ENCODE measurements at places on chromosomes 4 and X. TPM values are rescaled to one million over a fixed set of nuclear protein-coding genes. Genes with fewer than 3 reads are reported as not detected.

DNA sequence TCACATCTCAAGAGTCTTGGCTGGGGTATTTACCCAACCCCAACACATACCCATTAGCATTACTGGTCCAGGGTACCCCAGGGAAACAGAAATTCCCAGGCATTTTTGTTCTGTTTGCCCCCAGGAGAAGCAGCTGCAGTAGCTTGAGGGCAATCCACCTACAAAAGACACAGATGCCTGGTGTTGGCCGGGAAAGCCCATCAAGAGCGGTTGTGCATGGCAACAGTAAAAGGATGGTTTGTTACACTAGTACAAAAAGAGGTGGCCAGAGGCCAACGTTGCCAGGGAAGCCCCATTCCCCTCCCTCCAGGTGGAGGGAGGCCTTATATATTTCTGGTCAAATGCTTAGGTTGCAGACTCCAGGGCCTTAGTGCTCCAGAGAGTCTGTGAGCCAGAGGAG is 637.8 kb downstream of the BCOR start:
- H3K36me3 ChIP-seq, result no peaks in the 10 kb centered on the region
- H3K4me3 ChIP-seq, result no peak overlapping the region
- DNase-seq, result no peak
- H3K27ac ChIP-seq, result no peak overlapping the region
- H3K27me3 ChIP-seq, result no peaks in the 10 kb centered on the region

DNA sequence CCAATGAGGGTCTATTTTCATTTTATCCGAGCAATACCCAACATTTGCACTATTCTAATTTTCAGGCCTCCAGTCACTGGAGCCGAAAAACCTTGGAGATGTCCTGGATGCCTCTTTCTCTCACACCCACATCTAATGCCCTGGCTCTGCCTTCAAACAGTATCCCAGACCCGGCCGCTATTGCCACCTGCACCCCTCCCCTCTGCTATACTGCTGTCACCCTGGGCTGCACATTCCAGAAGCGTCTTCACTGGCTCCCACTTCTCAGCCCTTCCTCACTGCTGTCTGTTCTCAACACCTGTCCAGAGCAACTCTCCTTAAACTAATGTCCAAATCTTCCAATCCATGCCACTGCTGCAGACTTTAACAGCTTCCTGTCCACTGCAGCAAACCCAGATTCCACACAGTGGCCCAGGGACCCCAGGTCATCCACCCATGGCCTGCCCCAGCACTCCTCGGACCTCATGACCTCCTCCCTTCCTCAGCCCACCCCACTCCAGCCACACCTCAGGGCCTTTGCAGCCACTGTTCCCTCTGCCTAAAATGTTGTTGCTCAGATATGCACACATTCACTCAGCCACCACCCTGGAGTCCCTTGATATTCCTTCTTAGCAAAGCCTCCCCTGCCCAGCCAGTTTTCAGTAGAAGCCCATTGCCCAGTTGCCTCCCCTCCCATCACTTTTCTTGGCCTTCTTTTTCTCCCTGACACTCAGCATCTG is 30.5 kb upstream of the PPP2R2C start:
- no peak overlapping the region for H3K4me3 ChIP-seq
- H3K4me1 ChIP-seq, result no peaks in the 10 kb centered on the region
- H3K27me3 ChIP-seq, result no peaks in the 10 kb centered on the region

DNA sequence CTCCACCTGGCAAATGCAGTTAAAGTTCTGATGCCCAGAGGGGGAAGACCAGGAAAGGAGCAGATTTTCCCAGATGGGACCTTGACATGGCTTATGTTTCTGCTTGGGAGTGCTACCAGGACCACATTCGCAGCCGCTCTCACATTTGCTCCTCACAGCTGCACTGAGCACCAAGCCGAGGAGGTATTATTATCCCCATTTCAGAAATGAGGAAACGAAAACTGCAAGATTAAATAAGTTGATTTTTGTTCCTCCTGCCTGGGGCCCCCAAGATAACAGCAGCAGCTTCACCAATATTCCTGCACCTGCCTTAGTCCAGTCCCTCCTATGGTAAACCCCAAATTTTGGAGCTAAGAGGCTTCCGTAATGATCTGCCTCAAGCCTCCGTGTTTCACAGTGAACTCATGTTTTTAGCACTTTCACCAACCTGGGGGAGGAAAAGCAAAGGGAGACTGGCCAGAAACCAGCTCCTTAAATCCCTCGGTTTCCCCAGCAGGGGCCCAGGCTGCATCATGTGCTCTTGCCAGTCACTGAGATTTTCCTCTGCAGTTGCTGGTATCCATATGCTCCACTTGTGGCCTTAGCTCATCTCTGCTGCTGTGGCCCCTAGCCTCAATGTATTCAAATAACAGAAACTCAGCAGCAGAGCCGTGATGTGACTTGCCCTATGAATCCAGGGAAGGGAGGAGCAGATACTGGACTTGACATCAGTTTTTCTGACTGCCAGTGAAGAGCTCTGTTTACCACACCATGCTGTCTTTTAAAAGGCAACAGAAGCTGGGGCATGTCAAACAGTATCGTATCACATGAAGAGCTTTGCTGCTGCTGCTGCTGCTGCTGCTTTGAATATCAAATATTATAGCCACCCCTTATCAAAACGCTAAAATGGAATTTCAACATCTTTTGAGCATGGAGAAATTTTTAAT is 95.5 kb upstream of the KLHL13 start:
- H3K36me3 ChIP-seq, result no peaks in the 10 kb centered on the region
- H3K4me3 ChIP-seq, result no peak overlapping the region
- H3K4me1 ChIP-seq, result no peaks in the 10 kb centered on the region
- H3K27ac ChIP-seq, result no peak overlapping the region
- no peaks in the 10 kb centered on the region for H3K27me3 ChIP-seq

- H3K27me3 ChIP-seq, result no peaks in the 10 kb centered on the region
- no peak overlapping the region for H3K27ac ChIP-seq
- no peak overlapping the region for H3K4me3 ChIP-seq
Measured at GRCh38 chr4:7470111-7470510, 35.4 kb upstream of the PSAPL1 start.

DNA sequence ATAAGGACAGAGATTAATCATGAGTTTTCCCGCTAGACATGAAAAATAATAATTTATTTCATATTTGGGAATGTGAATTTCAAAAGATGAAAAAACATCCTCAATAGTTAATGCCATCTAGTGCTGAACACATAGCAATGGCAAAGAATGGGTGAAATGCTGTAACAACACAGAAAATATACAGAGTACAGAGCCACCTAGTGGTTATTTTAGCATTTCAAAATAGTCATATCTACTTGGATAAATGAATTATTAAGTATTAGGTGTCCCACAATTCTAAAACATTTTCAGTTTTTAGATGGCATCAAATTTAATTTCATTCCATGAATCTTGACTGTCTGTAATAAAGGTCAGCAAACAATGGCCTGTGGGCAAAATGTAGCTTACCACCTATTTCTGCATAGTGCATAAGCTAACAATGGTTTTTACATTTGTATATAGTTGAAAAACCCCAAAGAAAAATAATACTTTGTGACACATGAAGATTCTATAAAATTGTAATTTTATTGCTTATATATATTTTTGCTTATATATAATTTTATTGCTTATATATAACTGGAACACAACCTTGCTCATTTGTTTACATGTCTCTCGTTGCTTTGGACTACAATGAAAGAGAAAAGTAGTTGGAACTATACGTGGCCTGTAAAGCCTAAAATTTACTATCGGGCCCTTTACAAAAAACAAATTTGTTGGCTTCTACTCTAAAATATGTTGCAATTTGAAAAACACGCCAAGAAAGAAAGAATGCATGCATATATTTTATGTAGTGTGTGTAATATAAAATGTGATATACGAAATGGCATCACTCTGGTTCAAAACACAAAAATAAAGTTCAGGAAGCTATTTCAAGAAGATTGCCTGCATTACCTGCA is 99.1 kb upstream of the FAM47C start:
- no peaks in the 10 kb centered on the region for H3K27me3 ChIP-seq
- H3K27ac ChIP-seq, result no peak overlapping the region
- no peak for DNase-seq
- no peaks in the 10 kb centered on the region for H3K36me3 ChIP-seq
- no peaks in the 10 kb centered on the region for H3K4me1 ChIP-seq

- H3K4me1 ChIP-seq, result no peaks in the 10 kb centered on the region
- no peak overlapping the region for H3K4me3 ChIP-seq
- no peak overlapping the region for H3K27ac ChIP-seq
- H3K36me3 ChIP-seq, result no peaks in the 10 kb centered on the region
- DNase-seq, result no peak
- no peaks in the 10 kb centered on the region for H3K27me3 ChIP-seq
Measured at GRCh38 chrX:65811558-65812228, 144.2 kb downstream of the MSN start.

DNA sequence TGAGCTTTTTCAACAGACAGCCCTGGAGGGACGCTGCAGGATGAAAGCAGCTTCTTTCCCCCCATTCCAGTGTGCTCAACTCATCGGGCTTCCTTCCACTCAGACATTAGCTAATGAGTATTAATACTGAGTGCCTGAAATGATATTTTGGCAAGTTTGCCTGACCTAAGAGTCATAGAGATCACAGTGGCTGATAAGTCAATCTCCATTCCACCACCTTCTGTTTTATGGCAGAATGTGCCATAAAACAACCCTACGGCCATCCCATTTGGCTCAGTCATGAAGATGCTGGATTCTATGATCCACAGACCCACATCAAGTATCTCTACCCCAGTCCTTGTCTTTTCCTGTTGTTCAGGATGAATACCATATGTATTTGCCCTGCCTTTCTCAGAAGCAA is 48.3 kb upstream of the MAB21L2 start:
- no peak overlapping the region for H3K27ac ChIP-seq
- no peak for DNase-seq
- H3K36me3 ChIP-seq, result no peaks in the 10 kb centered on the region
- no peaks in the 10 kb centered on the region for H3K27me3 ChIP-seq

NDNF gene
- 137 TPM for total RNA-seq

ARX gene
- total RNA-seq, result not detected
